ENCODE measurements at places on chromosomes 2 and 18. TPM values are rescaled to one million over a fixed set of nuclear protein-coding genes. Genes with fewer than 3 reads are reported as not detected.

DNA sequence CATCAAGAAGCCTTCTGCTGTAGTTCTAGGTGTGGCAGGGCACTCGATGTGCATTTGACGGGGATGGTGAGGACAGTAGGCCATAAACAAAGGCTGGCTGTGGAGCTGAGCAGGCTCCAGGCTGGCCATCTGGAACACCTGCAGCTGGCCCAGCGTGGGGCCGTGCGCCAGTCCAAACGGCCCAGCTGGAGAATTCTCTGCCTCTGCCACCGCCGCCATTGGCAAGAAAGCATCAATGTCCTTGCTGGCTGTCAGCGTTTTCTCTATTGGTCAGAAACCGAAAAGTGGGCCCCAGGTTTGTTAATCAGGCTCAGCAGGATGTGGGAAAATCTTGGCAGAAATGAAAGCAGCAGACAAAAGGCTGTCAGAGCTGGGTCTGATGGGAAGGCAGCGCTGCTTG lies 24.0 kb upstream of the CTIF start:
- DNase-seq: no peak
- H3K4me1 ChIP-seq: no peaks in the 10 kb centered on the region
- no peak overlapping the region for H3K27ac ChIP-seq
- no peaks in the 10 kb centered on the region for H3K27me3 ChIP-seq

DNA sequence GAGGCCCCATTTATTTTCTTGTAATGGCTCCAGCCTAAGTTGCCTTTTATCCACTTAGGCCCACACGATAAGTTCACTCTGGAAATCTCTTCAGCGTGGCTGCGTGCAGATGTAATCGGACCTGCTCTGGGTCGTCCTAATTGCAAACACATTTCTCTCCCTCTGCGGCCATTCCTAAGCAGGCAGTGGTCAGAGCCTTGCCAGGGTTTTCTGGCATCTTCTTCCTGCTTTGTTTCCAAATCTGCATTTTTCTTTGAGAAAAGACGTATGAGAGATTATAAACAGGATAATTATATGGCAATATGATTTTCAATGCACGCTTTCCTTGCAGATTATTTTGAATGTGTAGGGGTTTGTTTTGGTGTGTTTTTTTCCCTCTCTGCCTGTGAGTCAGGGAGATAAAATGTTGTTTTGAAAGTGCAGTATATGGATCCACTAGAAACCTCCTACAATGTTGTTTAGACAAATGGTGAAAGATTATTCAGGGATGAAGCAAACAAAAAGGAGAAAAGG lies 239.4 kb upstream of the TANK start:
- no peak overlapping the region for H3K27ac ChIP-seq
- H3K27me3 ChIP-seq: no peaks in the 10 kb centered on the region
- no peak for DNase-seq
- H3K36me3 ChIP-seq: no peaks in the 10 kb centered on the region

DNA sequence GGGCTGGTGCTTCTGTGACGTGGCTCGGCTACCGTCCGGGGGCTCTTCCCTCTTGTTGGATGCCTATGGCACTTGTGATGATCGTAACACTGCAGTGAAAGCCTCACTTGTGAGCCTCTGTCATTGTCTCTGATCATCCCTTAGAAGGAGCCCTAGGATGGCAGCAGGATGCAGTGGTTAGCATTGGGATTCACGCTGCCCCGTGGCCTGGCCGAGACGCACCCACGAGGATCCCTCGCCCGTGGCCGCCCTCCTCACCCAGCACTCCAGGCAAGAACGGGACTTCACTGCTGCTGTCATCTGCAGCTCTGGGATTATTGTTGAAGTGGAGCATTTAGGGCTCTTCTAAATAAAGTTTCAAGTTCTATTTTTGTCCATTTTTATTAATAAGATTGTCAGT lies 46.8 kb upstream of the CTDP1 start:
- no peak overlapping the region for H3K4me3 ChIP-seq
- peaks cover 6% of the 10 kb centered on the region for H3K36me3 ChIP-seq
- no peaks in the 10 kb centered on the region for H3K27me3 ChIP-seq

DNA sequence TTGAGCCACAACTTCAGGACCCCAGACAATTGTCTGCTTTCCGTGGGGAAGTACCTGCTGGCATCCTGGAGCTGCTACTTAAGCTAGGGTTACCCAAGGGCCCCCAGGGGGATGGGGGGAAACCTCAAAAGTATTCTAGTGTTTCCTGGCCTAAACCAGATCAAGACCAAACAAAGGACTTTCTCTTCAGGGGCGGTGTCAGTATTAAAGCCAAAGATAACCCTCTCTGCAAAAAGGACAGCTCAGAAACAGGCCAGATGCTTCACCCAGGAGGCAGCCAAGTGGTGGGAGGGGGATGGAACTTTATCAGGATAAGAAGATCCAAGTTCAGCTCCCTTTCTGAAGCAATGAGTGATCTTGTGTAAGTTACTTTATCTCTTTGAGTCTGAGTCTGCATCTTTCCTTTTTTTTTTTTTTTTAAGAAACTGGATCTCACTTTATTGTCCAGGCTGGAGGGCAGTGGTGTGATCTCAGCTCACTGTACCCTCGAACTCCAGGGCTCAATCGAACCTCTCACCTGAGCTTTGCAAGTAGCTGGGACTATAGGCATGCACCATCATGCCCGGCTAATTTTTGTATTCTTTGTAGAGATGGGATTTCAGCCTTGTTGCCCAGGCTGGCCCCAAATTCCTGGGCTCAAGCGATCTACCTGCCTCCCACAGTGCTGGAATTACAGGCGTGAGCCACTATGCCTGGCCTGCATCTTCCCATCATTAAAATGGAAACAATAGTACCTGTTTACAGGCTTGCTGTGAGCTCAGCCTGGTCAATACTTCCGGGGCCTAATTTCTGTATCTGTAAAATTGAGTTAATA lies 151.8 kb upstream of the PTPRM start:
- peaks cover 5% of the 10 kb centered on the region for H3K36me3 ChIP-seq
- DNase-seq: peak; percentile 85
- peak overlapping the region; percentile 48 for H3K4me3 ChIP-seq
- H3K4me1 ChIP-seq: peaks cover 41% of the 10 kb centered on the region
- peak overlapping the region; percentile 94 for H3K27ac ChIP-seq

DNA sequence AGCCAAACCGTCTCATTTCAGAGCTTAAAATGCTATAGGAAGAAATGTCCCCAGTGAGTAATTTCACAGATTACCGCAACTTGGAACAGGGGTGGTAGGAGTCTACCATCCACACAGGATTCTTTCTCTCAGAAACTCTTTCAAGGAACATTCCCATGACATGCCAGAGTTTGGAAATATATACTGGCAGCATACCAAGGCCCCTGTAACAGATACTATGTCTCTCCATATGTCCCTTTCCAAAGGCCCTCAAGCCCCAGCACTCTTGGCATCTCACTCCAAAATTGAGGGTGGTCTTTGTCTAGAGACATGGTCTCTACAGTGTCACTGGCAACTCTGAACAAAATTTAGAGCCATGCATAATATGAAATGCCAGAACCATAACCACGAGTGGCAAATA lies 11.0 kb downstream of the FIGLA start:
- H3K27ac ChIP-seq: no peak overlapping the region
- no peak overlapping the region for H3K4me3 ChIP-seq
- peaks cover 2% of the 10 kb centered on the region for H3K27me3 ChIP-seq
- no peaks in the 10 kb centered on the region for H3K36me3 ChIP-seq
- peaks cover 8% of the 10 kb centered on the region for H3K4me1 ChIP-seq

GRCh38 chr2:2913601-2914120 lies 464.0 kb downstream of the EIPR1 start:
- H3K36me3 ChIP-seq: no peaks in the 10 kb centered on the region
- no peak overlapping the region for H3K27ac ChIP-seq
- no peaks in the 10 kb centered on the region for H3K4me1 ChIP-seq
- H3K27me3 ChIP-seq: no peaks in the 10 kb centered on the region
- H3K4me3 ChIP-seq: no peak overlapping the region

- H3K27me3 ChIP-seq: no peaks in the 10 kb centered on the region
- no peak overlapping the region for H3K27ac ChIP-seq
- peaks cover 23% of the 10 kb centered on the region for H3K4me1 ChIP-seq
- DNase-seq: peak; percentile 88
- no peaks in the 10 kb centered on the region for H3K36me3 ChIP-seq
These were observed 35.4 kb upstream of the RHOB start for GRCh38 chr2:20411361-20411894.

- H3K27me3 ChIP-seq: no peaks in the 10 kb centered on the region
- no peaks in the 10 kb centered on the region for H3K36me3 ChIP-seq
- H3K4me1 ChIP-seq: no peaks in the 10 kb centered on the region
- no peak for DNase-seq
- H3K4me3 ChIP-seq: no peak overlapping the region
- no peak overlapping the region for H3K27ac ChIP-seq
These were observed 8.2 kb upstream of the FAM98A start for GRCh38 chr2:33607251-33607721.

- DNase-seq: no peak
- H3K36me3 ChIP-seq: no peaks in the 10 kb centered on the region
- H3K27ac ChIP-seq: no peak overlapping the region
- H3K4me3 ChIP-seq: no peak overlapping the region
- peaks cover 34% of the 10 kb centered on the region for H3K27me3 ChIP-seq
These were observed 73.3 kb upstream of the FZD7 start for GRCh38 chr2:201960305-201960704.

- H3K36me3 ChIP-seq: no peaks in the 10 kb centered on the region
- DNase-seq: peak; percentile 69
- no peak overlapping the region for H3K27ac ChIP-seq
- no peak overlapping the region for H3K4me3 ChIP-seq
- no peaks in the 10 kb centered on the region for H3K27me3 ChIP-seq
These were observed 51.7 kb upstream of the SMIM21 start for GRCh38 chr18:75478996-75479880.

DNA sequence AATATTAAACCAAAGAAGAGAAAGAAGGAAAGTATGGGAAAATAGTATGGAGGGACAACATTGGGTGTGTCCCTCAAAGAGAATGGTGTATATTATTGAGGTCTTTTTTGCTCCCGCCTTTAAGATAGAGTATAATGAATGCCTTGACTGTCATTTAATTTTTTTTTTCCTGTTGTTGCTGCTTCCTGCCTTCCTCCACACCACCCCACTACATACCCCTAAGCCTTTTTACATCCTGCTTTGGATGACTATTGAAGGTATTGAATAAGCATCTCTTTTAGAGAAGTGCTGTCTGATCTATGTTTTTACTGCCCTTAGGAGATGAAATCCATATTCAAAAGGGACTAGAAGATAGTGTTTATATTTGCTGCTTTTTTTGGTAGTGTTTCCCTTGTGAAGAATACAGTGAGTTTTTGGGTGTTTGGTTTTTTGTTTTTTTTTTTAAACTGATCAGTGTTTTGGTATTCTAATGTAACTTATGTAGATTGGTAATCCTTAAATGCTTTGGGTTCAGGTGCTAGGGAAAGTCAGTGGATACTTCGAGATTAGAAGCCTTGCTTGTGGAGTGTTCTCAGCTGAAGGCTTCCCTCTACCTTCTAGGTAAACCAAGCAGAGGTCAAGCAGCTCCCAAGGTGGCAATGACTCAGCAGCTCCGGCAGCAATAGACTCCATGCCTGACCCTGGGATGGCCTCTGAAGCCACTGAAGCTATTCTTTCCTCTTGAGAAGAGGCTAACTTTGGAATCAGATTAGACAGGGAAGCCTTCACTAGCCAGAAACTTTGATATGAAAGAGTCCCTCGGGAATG lies 5.0 kb downstream of the FZD7 start:
- H3K4me1 ChIP-seq: no peaks in the 10 kb centered on the region
- no peaks in the 10 kb centered on the region for H3K27me3 ChIP-seq
- no peak overlapping the region for H3K27ac ChIP-seq
- H3K4me3 ChIP-seq: no peak overlapping the region

GRCh38 chr2:117958186-117958585 lies 55.7 kb downstream of the CCDC93 start:
- H3K27ac ChIP-seq: peak overlapping the region; percentile 76
- no peaks in the 10 kb centered on the region for H3K27me3 ChIP-seq
- H3K4me1 ChIP-seq: peaks cover 22% of the 10 kb centered on the region
- peaks cover 44% of the 10 kb centered on the region for H3K36me3 ChIP-seq
- no peak overlapping the region for H3K4me3 ChIP-seq

- H3K4me3 ChIP-seq: no peak overlapping the region
- H3K4me1 ChIP-seq: no peaks in the 10 kb centered on the region
- no peaks in the 10 kb centered on the region for H3K36me3 ChIP-seq
These were observed 57.6 kb upstream of the ZNF532 start for GRCh38 chr18:58806826-58807714.

DNA sequence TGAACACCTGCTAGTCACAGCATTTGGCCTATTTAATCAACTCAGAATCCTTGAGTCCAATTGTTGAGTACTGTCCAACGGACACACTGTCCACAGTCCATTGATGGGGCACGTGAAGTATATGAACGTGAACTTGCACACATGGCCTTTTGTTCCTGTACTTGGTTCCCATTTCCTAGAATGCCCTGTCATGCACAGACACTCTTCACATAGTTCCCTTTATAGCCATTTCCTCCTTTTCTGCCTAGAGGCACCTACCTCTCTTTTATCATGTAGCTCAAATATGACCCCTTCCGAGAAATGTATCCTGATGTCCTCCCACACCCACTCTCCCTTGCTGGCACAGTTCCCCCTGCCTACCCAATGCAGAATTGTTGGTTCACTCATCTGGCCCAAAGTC lies 8.7 kb upstream of the CRYGA start:
- DNase-seq: no peak
- H3K27me3 ChIP-seq: peaks cover 13% of the 10 kb centered on the region
- no peaks in the 10 kb centered on the region for H3K36me3 ChIP-seq
- no peaks in the 10 kb centered on the region for H3K4me1 ChIP-seq
- no peak overlapping the region for H3K27ac ChIP-seq
- no peak overlapping the region for H3K4me3 ChIP-seq

DNA sequence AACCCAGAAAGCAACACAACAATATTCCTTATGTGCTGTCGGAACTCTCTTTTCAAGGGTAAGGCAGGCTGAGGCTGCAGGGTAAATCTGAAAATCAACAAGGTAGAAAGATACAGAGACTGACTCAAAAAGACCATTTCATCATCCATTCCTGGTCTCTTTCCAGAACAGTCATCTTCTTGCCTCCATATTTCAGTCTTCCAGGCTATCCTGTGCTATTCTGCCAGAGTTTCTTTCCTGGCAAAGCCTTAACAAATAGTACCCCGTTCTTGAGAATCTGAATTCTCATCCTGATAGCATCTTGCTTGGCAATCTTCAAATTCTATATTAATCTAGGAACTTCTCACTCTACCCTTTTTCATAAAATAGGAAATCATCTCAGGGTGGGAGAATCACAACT lies 15.5 kb downstream of the DPP10 start:
- H3K27ac ChIP-seq: no peak overlapping the region
- H3K36me3 ChIP-seq: no peaks in the 10 kb centered on the region
- no peak overlapping the region for H3K4me3 ChIP-seq
- DNase-seq: no peak
- H3K27me3 ChIP-seq: peaks cover 58% of the 10 kb centered on the region

GRCh38 chr2:31950946-31951562 lies 59.8 kb downstream of the MEMO1 start:
- no peak for DNase-seq
- H3K36me3 ChIP-seq: peaks cover 21% of the 10 kb centered on the region
- H3K27ac ChIP-seq: no peak overlapping the region
- no peaks in the 10 kb centered on the region for H3K4me1 ChIP-seq
- H3K27me3 ChIP-seq: no peaks in the 10 kb centered on the region

- H3K4me1 ChIP-seq: no peaks in the 10 kb centered on the region
- H3K36me3 ChIP-seq: no peaks in the 10 kb centered on the region
- no peaks in the 10 kb centered on the region for H3K27me3 ChIP-seq
- peak; percentile 33 for DNase-seq
- no peak overlapping the region for H3K4me3 ChIP-seq
- no peak overlapping the region for H3K27ac ChIP-seq
These were observed 31.5 kb upstream of the ATIC start for GRCh38 chr2:215280326-215280725.

GPAT2 gene
- total RNA-seq: not detected

SPIRE1 gene
- 78.2 TPM for total RNA-seq
